ENCODE measurements at places on chromosomes 5 and 9. TPM values are rescaled to one million over a fixed set of nuclear protein-coding genes. Genes with fewer than 3 reads are reported as not detected.
A peak's percentile ranks its signal among the peaks of the same experiment; 100 is the strongest.

- no peak overlapping the region for H3K27ac ChIP-seq
- H3K4me1 ChIP-seq = peaks cover 46% of the 10 kb centered on the region
- H3K36me3 ChIP-seq = peaks cover 17% of the 10 kb centered on the region
Observed at GRCh38 chr5:72163349-72163983, 56.2 kb downstream of the MAP1B start.

- H3K36me3 ChIP-seq = no peaks in the 10 kb centered on the region
- H3K4me3 ChIP-seq = no peak overlapping the region
- H3K27me3 ChIP-seq = peaks cover 1% of the 10 kb centered on the region
- H3K4me1 ChIP-seq = no peaks in the 10 kb centered on the region
- DNase-seq = no peak
Observed at GRCh38 chr5:90308787-90309585, 100.6 kb downstream of the CETN3 start.

Gene INSL6
- not detected for total RNA-seq

DNA sequence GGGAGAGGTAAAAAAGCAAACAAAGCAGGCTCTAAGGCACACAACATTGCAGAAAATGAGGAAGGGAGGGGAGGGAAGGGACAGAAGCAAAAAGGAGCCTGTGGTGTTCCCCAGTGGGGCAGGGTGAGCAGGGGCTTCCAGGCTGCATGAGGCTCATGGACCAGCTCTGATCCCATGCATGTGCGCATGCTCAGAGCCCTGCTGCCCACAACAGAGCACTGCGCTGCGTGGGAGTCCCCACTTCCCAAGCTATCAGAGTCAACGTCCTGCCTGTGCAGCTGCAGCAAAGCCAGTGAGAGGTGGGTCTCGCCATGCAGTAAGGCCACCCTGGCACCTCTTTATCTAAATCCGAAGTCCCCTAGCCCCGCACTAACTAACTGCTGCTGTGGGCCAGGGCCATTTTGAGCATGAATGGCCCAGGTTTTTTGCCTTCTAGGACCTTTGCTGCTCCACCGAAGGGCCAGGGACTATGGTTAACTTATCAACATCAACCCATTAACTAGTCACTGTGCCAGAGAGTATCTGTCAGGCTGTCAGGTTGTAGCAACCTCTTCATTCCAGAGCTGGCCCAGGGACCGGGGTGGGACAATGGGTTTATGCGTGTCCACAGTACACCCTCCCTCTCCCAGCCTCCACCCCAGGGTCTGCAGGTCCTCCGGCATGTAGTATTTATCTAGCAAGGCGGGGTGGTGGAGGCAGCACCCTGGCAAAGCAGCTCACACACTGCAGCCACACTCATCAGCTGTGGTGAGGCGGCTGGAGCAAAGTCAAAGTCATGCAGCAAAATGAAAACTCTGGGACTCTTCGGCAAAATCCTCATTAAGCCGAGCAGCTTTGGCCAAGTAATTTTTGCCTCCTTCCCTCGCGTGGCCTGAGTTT is 123.6 kb downstream of the SAXO1 start:
- DNase-seq = no peak
- peaks cover 23% of the 10 kb centered on the region for H3K4me1 ChIP-seq
- peaks cover 9% of the 10 kb centered on the region for H3K27me3 ChIP-seq
- no peak overlapping the region for H3K4me3 ChIP-seq

Gene IL7R
- total RNA-seq = 0.54 TPM

DNA sequence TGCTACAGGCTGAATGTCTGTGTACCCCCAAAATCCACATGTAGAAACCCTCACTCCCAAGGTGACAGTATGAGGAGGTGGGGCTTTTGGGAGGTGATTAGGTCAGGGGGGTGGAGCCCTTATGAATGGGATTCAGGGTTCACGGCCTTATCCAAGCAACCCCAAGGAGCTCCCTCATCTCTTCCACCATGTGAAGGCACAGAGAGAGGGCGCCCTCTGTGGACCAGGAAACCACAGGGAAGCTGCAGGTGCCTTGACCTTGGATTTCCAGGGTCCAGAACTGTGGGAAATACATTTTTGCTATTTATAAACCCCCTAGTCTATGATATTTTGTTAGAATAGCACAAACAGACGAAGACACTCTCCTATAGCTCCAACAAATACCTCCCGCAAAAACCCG is 53.6 kb upstream of the IRX2 start:
- no peaks in the 10 kb centered on the region for H3K4me1 ChIP-seq
- H3K27me3 ChIP-seq = peaks cover 2% of the 10 kb centered on the region
- H3K4me3 ChIP-seq = no peak overlapping the region
- no peak overlapping the region for H3K27ac ChIP-seq
- no peaks in the 10 kb centered on the region for H3K36me3 ChIP-seq

GRCh38 chr5:179403426-179404147 is 58.3 kb upstream of the ADAMTS2 start:
- no peak for DNase-seq
- no peaks in the 10 kb centered on the region for H3K27me3 ChIP-seq
- H3K36me3 ChIP-seq = peaks cover 25% of the 10 kb centered on the region
- H3K27ac ChIP-seq = no peak overlapping the region

Gene IGFBPL1
- 9.1 TPM for total RNA-seq

DNA sequence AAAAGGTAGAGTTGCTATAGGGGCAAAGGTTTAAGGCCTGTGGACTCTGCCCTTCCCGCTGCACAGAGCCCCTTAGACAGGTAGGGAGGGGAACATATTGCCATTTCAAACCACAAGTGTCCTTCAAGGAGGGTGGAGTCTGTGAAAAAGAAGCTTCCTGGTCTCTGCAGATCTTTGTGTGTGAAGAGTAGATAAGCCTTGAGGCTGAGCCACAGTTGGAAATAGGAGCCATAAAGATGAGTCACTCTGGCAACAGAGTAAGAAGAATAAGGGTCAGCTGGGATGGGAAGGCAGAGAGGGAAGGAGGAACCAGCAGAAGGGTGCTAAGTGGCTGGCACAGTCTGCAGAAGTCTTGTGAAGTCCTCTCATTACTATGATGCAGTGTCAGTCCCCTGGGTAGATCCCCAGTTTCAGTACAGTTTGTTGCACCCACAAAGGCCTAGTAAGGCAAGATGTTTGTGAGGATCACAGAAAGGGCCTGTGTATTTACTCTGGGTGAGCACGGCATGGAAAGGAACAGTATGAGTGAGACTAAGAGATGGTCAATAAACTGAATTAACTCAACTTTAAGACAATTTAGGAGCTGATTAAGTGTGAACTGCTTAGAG is 18.1 kb downstream of the GRXCR2 start:
- H3K4me1 ChIP-seq = peaks cover 20% of the 10 kb centered on the region
- H3K4me3 ChIP-seq = no peak overlapping the region
- no peaks in the 10 kb centered on the region for H3K36me3 ChIP-seq
- H3K27ac ChIP-seq = peak overlapping the region; percentile 12
- no peak for DNase-seq
- no peaks in the 10 kb centered on the region for H3K27me3 ChIP-seq

DNA sequence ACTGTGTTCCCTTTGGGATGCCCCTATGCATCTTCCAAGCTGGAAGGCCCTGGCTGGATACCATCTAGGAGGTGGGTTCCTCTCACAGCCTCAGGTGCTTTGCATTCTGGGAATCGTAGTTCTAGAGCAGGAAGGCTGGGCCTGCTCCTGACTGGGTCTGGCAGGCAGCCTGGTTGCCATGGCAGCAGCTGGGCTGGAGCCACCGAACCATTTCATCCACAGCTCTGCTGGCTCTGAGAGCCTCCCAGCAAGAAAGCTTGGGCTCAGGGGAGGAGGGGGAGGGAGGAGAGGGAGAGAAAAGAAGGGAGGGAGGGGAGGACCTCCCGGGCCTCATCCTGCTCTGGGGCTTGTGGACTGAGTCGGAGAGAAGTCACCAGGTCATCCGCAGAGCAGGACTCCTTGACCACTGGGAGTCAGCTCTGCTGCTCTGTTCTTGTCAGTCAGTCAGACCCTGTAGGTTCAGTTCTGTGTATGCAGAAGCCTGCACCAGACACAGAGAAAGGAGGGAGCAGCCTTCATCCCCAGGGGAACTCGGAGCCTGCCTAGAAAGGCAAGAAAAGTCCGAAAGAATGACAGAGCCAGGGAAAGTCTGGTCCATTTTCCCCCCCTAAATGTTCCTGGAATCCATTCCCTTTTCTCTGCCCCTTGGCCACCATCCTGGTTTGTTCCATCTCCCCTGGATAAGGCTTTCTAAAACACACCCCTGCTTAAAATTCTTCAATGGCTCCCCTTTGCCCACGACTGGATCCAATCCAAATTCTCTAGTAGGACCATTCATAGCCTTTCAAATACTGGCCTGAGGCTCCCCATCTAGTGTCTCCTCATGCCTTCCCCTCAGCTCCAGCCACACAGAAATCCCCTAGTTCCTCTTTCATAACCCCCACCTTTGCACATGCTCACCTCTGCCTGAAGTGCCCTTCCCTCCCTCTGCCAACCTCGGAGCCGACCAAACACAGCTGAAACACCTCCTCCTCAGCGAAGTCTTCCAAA is 65.4 kb upstream of the ARAP3 start:
- H3K27me3 ChIP-seq = peaks cover 14% of the 10 kb centered on the region
- no peaks in the 10 kb centered on the region for H3K36me3 ChIP-seq
- no peak overlapping the region for H3K27ac ChIP-seq
- H3K4me1 ChIP-seq = no peaks in the 10 kb centered on the region
- peak; percentile 35 for DNase-seq

GRCh38 chr5:16578474-16578883 is 38.3 kb downstream of the RETREG1 start:
- peaks cover 7% of the 10 kb centered on the region for H3K36me3 ChIP-seq
- peaks cover 20% of the 10 kb centered on the region for H3K4me1 ChIP-seq
- peaks cover 2% of the 10 kb centered on the region for H3K27me3 ChIP-seq
- no peak overlapping the region for H3K4me3 ChIP-seq

DNA sequence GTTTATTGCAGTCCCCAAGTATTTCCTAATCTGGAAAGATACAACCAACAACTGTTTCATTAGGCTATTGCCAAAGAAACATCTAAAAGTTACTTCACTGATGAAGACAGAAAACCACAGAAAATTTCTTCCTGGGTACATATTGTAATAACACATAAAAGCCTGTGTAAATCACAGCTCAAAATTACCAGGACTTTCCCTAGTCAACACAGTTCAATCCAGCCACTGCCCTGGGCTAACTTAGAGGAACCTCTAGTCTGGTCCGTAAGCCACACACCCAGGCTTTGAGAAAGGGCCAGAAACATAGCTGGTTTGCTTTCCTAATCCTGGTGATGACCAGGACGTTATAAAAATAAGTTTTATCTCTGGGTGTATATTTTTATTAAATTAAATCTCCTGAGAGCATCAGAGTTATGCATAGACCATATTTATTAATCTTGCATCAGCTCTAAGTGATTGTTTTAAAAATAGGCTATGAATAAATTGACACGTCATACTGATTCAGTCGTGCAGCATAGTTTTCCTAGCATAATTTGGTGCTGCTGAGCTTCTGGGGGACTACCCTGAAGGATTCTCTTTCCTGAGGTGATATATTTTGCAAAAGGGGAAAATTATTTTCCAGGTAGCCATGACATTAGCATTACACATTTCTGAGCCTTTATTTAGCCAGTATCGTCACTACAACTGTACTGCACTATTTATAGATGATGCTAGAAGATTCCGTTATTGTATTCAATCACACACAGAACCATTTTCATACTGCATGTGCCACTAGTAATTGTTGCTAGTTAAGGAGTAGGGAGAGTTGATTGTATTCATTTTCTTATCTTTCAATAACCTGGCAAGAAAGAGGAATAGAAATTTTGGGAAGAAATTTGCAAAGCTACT is 12.6 kb upstream of the MUSK start:
- no peaks in the 10 kb centered on the region for H3K4me1 ChIP-seq
- DNase-seq = no peak
- H3K36me3 ChIP-seq = no peaks in the 10 kb centered on the region

- peaks cover 14% of the 10 kb centered on the region for H3K36me3 ChIP-seq
- H3K4me3 ChIP-seq = peak overlapping the region; percentile 78
- peaks cover 19% of the 10 kb centered on the region for H3K27me3 ChIP-seq
- peak overlapping the region; percentile 23 for H3K27ac ChIP-seq
Observed at GRCh38 chr9:34996181-34996904, 6.8 kb downstream of the DNAJB5 start.

DNA sequence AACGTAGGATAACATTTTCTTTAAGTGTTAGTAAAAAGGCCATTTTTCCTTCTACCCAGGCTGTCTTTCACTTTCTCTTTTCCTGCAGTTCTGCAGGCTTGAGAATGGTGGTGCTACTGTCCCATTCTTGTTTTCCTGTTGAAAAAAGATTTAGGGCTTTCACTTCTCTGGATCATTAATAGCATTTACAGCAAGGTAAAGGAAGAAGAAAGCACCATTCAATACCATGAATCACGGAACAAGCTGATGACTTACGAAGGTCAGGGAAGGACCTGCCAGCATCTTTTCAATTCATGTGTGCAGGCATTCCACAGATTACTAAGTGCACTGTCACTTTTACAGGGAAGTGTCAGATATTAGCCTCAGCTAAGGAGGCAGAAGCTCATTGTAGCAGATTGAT is 292.8 kb downstream of the YTHDC2 start:
- H3K36me3 ChIP-seq = no peaks in the 10 kb centered on the region
- H3K4me1 ChIP-seq = peaks cover 8% of the 10 kb centered on the region
- H3K27me3 ChIP-seq = no peaks in the 10 kb centered on the region
- DNase-seq = no peak
- H3K4me3 ChIP-seq = no peak overlapping the region

DNA sequence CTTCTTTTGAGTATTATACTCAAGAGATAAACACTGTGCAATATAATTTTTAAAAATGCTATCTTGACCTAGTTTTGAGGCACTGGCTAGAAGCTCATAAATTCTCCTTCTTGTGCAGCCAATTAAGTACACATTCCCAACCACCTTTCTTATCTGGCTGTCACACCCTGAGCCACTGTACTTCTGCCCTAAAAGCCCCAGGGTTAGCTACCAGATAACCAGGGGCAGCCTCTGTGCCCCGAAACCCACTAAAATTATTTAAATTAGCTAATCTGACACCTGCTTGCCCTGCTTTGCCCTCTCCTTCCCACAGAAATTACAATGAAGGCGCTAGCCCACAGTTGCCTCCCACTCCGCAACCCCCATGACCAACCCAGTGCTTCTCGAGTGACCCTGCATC is 597.3 kb upstream of the TYRP1 start:
- DNase-seq = no peak
- H3K36me3 ChIP-seq = no peaks in the 10 kb centered on the region
- no peaks in the 10 kb centered on the region for H3K27me3 ChIP-seq
- H3K4me1 ChIP-seq = no peaks in the 10 kb centered on the region

- H3K4me1 ChIP-seq = peaks cover 11% of the 10 kb centered on the region
- H3K36me3 ChIP-seq = no peaks in the 10 kb centered on the region
- DNase-seq = no peak
Observed at GRCh38 chr9:7243838-7244237, 486.1 kb downstream of the KDM4C start.

- H3K27me3 ChIP-seq = no peaks in the 10 kb centered on the region
- no peak for DNase-seq
- no peak overlapping the region for H3K27ac ChIP-seq
- H3K4me1 ChIP-seq = peaks cover 57% of the 10 kb centered on the region
- no peak overlapping the region for H3K4me3 ChIP-seq
- no peaks in the 10 kb centered on the region for H3K36me3 ChIP-seq
Observed at GRCh38 chr5:170166101-170166500, 60.4 kb downstream of the FOXI1 start.

Gene CCL27
- not detected for total RNA-seq

Gene SLC6A7
- not detected for total RNA-seq

Gene NEUROG1
- not detected for total RNA-seq

DNA sequence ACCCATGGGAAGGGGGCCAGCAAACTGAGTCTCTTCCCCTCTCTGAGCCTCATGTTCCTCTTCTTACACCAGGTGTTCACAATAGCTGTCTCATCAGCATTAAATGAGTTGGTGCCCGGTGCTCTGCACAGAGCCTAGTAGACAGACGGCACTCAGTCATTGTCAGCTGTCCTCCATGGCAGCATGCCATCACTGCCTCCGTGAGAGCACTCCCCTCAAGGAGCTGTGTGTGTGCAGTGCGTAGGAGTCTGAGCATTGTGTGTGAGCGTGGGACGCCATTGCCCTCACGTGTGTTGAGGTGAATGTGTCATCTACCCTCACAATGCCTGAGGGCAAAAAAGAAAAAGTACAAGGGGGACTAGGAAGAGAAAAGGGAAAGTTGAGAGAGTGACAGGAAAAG is 536.5 kb downstream of the CDK5RAP2 start:
- no peak overlapping the region for H3K4me3 ChIP-seq
- H3K36me3 ChIP-seq = no peaks in the 10 kb centered on the region
- peaks cover 6% of the 10 kb centered on the region for H3K4me1 ChIP-seq

Measured in endothelial cell (in vitro differentiated cells).